ENCODE measurements at places on chromosomes 12 and 14.

DNA sequence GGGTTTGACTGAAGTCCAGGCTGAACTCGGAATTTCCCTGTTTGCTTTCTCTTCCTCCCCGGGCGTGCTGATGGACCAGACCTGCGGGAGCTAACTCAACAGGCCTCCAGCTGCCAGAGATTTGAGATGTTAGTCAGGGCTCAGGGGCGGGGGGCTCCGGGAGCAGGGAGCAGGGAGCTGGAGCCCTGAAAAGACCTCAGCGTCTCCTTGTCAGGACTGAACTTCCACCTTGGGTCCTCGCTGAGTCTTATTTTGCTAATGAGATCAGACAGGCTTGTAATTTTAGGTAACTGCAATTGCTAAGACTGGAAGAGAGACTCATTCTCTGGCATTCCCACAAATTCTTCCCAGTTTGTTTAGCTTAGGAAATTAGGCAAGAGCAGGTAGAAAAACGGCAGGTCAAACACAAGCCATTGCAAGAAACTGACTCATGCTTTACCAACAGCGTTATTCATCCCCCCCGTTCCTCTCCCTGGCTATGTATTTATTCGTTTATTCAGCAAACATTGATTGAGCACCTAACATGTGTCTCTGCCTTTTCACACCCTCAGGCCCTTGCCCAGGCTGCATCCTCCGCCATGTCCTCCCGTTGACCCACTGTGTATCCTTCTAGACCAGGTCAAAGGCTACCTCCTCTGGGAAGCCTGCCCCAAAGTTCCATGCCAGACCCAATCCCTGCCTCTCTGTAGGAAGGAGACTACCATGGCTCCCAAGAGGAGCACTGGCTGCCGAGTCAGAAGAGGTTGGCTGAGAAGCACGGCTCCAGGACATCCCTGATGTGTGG lies 80.4 kb upstream of the DIO3 start:
- peak; percentile 77 for ATAC-seq

DNA sequence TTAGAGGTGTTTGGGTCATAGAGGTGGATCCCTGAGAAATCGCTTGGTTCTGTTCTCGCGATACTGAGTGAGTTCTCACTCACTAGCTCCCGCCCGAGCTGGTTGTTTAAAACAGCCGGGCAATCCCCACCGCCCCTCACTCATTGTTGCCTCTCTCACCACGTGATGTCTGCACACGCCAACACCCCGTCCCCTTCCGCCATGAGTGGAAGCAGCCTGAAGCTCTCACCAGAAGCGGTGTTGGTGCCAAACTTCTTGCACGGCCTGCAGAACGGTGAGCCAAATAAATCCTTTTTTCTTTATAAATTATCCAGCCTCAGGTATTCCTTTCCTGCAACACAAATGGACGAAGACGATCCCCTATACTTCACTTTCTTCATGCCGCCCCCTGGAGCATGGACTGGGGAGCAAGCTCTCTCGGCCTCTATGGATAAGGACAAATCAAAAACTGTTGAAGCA lies 45.4 kb upstream of the CCND2 start:
- no peak for ATAC-seq

GRCh38 chr12:46790066-46790465 lies 35.7 kb downstream of the SLC38A4 start:
- ATAC-seq = no peak

- ATAC-seq = no peak
These were observed 61.3 kb downstream of the KITLG start for GRCh38 chr12:88518863-88519403.

GRCh38 chr14:73747379-73748211 lies 33.4 kb upstream of the PNMA1 start:
- ATAC-seq = no peak

DNA sequence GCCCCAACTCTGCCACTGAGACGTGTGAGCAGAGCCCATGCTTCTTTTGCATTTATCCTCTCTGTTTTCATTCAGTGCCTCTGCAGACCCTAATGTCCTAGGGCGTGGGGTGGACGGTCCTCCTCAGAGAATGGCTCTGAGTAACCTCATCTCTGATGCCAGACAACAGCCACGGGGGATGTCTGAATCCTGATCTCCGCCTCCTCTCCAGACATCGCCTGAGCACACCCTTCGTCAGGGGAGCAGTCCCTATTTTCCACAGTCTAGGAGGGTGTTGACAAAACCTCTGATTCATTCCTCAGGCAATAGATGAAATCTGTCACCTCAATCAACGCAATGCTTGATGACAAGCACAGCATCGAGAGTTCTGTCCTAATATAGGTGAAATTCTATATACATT lies 109.2 kb upstream of the DYRK2 start:
- ATAC-seq = no peak

GRCh38 chr14:23217032-23218020 lies 20.4 kb upstream of the RNF212B start:
- ATAC-seq = peak; percentile 35

DNA sequence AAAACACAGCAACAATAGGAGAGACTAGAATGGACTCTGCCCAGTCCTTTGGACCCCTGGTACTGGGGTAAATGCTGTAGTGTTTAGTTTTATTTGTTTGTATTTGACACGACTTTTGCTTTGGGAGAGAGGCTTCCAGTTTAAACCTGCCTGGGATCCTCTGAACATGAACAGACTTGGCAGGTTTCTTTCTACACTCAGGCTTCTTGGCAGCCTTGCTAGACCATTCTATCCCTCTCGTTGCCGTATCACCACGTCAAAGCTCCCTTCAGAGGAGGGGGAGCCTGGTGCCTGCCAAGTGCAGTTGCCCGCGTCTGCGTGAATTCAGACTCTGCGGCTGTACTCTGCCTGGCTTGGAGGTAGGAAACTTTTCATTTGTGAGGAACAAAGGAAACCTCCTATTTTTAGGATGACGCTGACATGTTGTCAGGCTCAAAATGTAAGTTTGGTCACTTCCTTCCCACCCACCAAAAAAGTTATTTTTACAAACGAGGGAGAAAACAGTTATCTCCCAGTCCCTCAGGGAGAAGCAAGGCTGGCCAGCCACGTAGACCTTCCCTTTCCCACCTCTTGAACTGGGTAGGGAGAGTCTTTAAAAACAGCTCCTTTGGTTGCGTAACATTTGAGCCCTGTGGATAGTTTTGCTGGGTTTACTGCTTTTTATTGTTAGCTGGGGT lies 25.9 kb downstream of the CD9 start:
- ATAC-seq = peak; percentile 47

DNA sequence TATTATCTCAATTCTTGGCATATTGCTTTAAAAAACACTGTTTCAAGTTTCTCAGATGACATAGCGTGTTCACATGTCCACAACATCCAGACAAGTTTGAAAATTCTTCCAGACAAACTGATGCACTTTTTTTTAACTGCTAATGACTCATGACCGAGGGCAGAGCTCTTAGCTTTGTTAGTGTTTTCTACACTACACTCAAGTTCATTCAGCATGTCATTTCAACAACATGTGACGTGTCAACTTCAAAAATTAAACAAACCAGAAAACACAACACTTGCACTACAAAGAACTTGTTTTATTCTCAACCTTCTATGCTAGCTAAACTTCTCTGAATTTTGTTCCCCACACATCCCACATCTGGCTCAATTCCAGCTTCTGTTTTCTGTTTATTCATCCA lies 1186.3 kb upstream of the FLRT2 start:
- no peak for ATAC-seq

All from esophagus mucosa (tissue), 1 donor.